ENCODE measurements at places on chromosomes 2 and 18. TPM values are rescaled to one million over a fixed set of nuclear protein-coding genes. Genes with fewer than 3 reads are reported as not detected.

Gene SALL3
- not detected for total RNA-seq

Gene C2orf78
- not detected for total RNA-seq

DNA sequence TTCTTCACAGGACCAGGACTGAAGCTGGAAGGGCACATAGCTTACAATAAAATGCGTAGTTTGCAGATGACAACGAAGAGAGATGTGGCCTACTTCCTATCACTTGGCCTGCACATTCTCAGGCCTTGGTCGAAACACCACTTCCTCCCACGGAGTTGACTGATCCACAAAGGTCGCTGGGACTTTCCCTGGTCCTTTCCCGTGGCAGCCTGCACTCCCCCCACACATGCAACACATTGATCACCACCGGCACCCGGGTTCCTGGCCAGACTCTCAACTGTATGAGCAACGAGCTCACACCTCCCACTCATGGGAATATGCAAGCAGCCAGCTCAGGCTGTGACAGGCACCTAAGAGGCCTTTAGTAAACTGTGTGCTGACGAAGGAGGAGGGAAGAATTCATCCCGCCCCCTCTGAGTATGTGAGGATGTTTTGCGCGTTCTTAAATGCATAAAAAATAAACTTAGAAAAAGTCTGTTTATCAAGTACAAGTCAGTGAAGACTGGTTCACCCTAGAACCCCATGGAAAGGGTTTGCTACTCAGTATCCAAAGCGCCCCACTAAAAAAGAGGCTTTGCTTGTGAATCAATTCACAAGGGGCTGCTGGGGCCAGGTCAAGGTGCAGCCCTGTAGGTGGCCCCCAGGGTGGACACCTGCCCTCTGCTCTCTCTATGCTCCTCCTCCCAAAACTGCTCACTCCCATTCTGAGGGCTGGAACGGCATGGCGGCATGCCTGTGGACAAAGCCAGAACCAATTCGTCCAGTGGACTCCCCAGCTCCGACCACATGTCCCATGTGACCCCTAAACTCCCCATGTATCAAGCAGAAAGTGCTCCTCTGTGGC lies 154.3 kb downstream of the EIPR1 start:
- no peak for DNase-seq
- H3K36me3 ChIP-seq, result no peaks in the 10 kb centered on the region
- no peaks in the 10 kb centered on the region for H3K27me3 ChIP-seq
- no peak overlapping the region for H3K27ac ChIP-seq
- H3K4me3 ChIP-seq, result no peak overlapping the region

- H3K36me3 ChIP-seq, result peaks cover 14% of the 10 kb centered on the region
- H3K27me3 ChIP-seq, result no peaks in the 10 kb centered on the region
- H3K27ac ChIP-seq, result no peak overlapping the region
- H3K4me3 ChIP-seq, result peak overlapping the region; percentile 88
- peaks cover 50% of the 10 kb centered on the region for H3K4me1 ChIP-seq
These were observed 1.4 kb downstream of the ELP2 start for GRCh38 chr18:36130883-36131653.

GRCh38 chr18:61496374-61496773 lies 163.1 kb downstream of the CDH20 start:
- no peaks in the 10 kb centered on the region for H3K27me3 ChIP-seq
- no peak overlapping the region for H3K4me3 ChIP-seq
- H3K4me1 ChIP-seq, result no peaks in the 10 kb centered on the region
- no peaks in the 10 kb centered on the region for H3K36me3 ChIP-seq
- DNase-seq, result no peak

GRCh38 chr18:55317864-55318263 lies 270.1 kb downstream of the TCF4 start:
- no peak overlapping the region for H3K27ac ChIP-seq
- H3K4me3 ChIP-seq, result no peak overlapping the region
- no peaks in the 10 kb centered on the region for H3K36me3 ChIP-seq
- DNase-seq, result no peak

DNA sequence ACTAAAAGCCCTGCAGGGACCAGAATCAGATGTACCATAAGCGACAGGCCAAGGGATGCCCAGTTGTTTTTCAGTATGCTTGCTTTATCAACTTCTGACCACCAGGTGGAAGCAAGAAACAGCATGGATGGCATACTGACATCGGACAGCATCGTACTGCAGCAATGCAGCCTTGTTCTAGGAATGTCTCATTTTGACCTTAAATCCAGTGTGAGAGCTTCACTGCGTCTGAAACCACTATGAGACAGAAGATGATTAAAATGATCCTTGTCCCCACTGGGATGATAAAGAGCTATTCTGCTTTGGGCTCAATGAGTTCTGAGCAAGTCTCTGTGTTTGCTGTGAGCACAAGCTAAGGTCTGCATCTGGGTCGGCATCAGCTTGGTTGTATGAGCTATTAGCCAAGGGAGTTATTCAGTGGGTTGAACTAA lies 54.3 kb downstream of the CDK15 start:
- no peak overlapping the region for H3K4me3 ChIP-seq
- H3K4me1 ChIP-seq, result peaks cover 12% of the 10 kb centered on the region
- H3K27ac ChIP-seq, result no peak overlapping the region
- H3K27me3 ChIP-seq, result no peaks in the 10 kb centered on the region

DNA sequence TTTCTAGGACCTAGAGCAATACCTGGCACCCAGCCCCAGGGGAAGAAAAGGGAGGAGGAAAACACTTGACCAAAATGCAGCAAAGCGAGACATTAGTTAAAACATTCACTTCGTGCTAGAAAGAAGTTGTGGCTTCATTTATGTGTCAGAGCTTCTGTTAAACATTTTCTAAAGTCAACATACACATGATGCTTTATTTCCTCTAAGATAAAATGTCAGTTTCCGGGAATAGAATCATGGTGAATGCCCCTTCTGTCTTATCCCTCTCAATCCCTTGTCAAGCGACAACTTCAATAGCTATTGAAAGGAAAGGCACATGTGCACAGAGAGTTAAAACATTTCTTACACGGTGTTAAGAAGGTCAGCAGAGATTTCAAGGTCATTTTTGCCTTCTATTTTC lies 404.6 kb upstream of the CWC22 start:
- no peaks in the 10 kb centered on the region for H3K27me3 ChIP-seq
- no peaks in the 10 kb centered on the region for H3K36me3 ChIP-seq
- no peak overlapping the region for H3K27ac ChIP-seq
- H3K4me1 ChIP-seq, result peaks cover 16% of the 10 kb centered on the region
- peak; percentile 17 for DNase-seq
- no peak overlapping the region for H3K4me3 ChIP-seq

- no peak overlapping the region for H3K4me3 ChIP-seq
- no peaks in the 10 kb centered on the region for H3K4me1 ChIP-seq
- peaks cover 9% of the 10 kb centered on the region for H3K27me3 ChIP-seq
- no peak for DNase-seq
These were observed 87.6 kb downstream of the MRPS9 start for GRCh38 chr2:105125428-105125827.

DNA sequence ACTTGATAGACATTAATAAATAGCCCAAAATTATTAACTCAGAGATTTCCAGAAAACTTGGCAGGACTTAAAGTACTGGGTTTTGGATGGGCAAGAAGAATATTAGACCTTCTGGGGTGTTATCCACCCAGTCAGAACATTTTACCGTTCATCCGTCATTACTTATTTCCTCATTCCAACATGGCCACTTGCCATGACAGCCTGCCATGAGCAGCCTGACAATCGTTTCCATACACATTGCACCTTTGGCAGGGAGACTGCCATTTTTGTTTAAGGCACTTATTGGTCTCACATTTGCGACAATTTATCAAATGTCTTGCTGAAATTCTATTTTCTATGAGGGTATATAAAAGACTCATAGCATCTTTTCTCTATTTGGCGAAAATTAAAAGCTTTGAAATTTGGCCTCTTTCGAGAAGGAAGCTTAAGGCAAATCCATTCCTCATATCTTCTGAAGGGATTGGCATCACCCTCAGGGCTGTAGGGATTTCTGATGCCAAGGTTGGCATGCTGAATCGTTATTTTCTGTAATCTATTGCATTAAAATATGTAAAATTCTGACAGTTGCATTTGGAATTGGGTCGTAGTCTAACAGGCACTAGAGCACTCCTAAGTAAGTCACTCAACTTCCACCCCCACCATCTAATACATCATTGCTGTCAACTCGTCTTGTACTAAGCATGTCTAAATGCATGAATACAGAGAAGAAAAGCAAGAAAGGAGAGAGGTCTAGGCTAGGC lies 406.3 kb upstream of the PIK3C3 start:
- DNase-seq, result no peak
- H3K36me3 ChIP-seq, result no peaks in the 10 kb centered on the region

- H3K27me3 ChIP-seq, result no peaks in the 10 kb centered on the region
- H3K4me1 ChIP-seq, result no peaks in the 10 kb centered on the region
- no peak overlapping the region for H3K27ac ChIP-seq
- H3K4me3 ChIP-seq, result no peak overlapping the region
- no peak for DNase-seq
These were observed 248.4 kb downstream of the FHOD3 start for GRCh38 chr18:36545821-36546427.

- no peaks in the 10 kb centered on the region for H3K36me3 ChIP-seq
- no peaks in the 10 kb centered on the region for H3K27me3 ChIP-seq
- peaks cover 36% of the 10 kb centered on the region for H3K4me1 ChIP-seq
These were observed 270.2 kb downstream of the TGIF1 start for GRCh38 chr18:3720159-3720558.

DNA sequence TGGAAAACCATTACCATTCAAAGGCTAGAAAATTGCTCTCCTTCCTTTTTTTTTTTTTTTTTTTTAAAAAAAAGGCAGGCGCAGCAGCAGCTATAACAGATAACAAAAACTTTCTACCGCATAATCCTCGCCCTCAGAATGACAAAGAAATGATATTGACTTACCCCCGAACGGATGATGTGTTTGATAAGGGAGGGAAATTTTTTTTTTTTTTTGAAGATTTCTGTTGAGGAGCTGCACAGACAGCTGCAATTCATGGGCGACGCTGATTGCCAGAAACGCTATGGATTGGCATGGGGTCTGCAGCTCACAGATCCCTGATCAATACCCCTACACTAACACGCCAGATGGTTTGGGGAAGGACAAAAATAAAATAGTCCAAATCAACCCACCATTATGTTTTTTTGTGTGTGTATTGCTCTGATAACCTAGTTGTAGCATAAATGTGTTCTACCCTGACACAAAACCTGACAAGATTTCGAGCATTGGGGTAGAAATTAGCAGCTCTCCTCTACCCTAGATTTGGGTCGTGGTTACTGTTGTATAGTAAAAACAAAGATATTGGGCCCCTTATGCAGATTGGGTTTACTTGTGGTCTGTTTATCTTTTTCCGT lies 3.6 kb upstream of the ONECUT2 start:
- H3K36me3 ChIP-seq, result no peaks in the 10 kb centered on the region
- H3K4me3 ChIP-seq, result no peak overlapping the region
- H3K4me1 ChIP-seq, result peaks cover 32% of the 10 kb centered on the region
- DNase-seq, result no peak
- H3K27ac ChIP-seq, result no peak overlapping the region

GRCh38 chr2:152925547-152926448 lies 207.4 kb downstream of the ARL6IP6 start:
- no peaks in the 10 kb centered on the region for H3K27me3 ChIP-seq
- no peak overlapping the region for H3K4me3 ChIP-seq
- no peak overlapping the region for H3K27ac ChIP-seq

DNA sequence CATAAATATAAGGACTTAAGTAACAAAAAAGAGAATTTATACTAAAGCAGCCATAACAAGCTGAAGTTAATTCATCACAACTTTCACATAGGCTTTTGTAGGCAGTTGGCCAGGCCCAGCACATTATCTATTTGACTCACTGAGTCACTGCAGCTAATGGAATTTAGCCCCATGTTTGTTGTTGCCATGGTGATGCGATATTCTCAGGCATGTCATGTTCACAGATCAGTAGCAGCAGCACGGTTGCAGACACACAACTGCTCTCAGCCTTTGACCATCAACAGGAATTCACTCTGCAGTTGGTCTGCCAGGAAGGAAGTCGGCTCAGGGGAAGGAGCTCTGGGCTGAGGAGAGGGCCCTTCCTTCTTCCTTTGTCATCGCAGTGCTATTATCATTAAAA lies 639.8 kb downstream of the TMEM182 start:
- H3K36me3 ChIP-seq, result no peaks in the 10 kb centered on the region
- DNase-seq, result no peak
- H3K27ac ChIP-seq, result no peak overlapping the region
- H3K4me3 ChIP-seq, result no peak overlapping the region

- DNase-seq, result no peak
- H3K27me3 ChIP-seq, result no peaks in the 10 kb centered on the region
- no peaks in the 10 kb centered on the region for H3K36me3 ChIP-seq
These were observed 2.0 kb downstream of the TCF4 start for GRCh38 chr18:55585920-55586561.

Gene SERPINB4
- total RNA-seq, result not detected

GRCh38 chr2:224723586-224724217 lies 7.5 kb upstream of the CCDC195 start:
- no peaks in the 10 kb centered on the region for H3K27me3 ChIP-seq
- no peak overlapping the region for H3K27ac ChIP-seq
- H3K36me3 ChIP-seq, result no peaks in the 10 kb centered on the region
- H3K4me1 ChIP-seq, result no peaks in the 10 kb centered on the region
- DNase-seq, result no peak

Gene TMEFF2
- total RNA-seq, result not detected

GRCh38 chr2:191117341-191117740 lies 33.5 kb downstream of the STAT4 start:
- DNase-seq, result no peak
- H3K36me3 ChIP-seq, result no peaks in the 10 kb centered on the region
- H3K27me3 ChIP-seq, result no peaks in the 10 kb centered on the region
- H3K4me1 ChIP-seq, result no peaks in the 10 kb centered on the region
- H3K4me3 ChIP-seq, result no peak overlapping the region

DNA sequence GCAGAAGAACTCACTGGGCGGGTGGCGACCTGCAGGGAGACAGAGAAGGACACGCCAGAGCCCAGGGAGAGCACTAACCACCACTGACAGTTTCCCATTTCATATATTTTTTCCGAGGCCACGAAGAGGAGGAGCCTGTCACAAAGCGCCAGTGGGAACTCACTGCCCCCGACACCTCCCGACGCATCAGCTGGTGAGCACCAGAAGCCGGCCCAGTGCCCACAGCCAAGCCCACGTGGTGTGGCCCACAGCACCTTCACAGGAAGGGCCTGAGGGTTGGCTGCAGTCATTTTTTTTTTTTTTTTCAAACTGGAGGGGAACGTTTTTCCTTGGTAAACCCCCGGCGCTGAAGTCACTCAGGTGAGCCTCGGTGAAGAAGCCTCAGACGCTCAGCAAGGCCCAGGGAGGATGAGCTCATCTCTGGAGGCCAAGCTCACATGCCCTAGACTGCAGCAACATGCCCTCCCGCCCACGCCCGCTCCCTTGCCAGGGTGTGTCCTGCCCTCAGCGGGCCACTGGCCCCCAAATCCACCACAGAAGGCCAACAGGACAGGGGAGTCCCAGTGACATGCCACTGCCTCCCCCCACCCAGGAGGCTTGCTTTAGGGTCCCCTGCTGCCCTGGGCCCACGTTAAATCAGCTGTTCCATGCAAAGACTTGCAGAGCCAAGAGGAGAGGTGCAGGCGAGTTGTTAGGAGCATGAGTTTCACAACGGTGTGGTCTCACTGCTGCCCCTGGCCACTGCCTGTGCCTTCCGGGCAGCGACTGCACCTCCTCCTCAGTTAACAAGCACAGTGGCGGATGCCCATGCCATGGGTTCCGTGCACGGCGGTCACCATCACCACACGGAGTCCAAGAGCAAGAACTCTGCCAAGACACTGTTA lies 68.1 kb downstream of the PARD6G start:
- H3K27me3 ChIP-seq, result no peaks in the 10 kb centered on the region
- H3K4me1 ChIP-seq, result no peaks in the 10 kb centered on the region
- H3K36me3 ChIP-seq, result no peaks in the 10 kb centered on the region
- no peak for DNase-seq

- no peak for DNase-seq
- no peaks in the 10 kb centered on the region for H3K4me1 ChIP-seq
- no peak overlapping the region for H3K4me3 ChIP-seq
- no peaks in the 10 kb centered on the region for H3K27me3 ChIP-seq
- no peaks in the 10 kb centered on the region for H3K36me3 ChIP-seq
- no peak overlapping the region for H3K27ac ChIP-seq
These were observed 76.6 kb upstream of the B3GNT7 start for GRCh38 chr2:231318954-231319353.
